ENCODE measurements at places on chromosomes 3 and 15.

GRCh38 chr3:62604298-62604697 lies 230.9 kb upstream of the FEZF2 start:
- ATAC-seq: peak; percentile 37

- peak; percentile 86 for ATAC-seq
Measured at GRCh38 chr3:111315930-111316587, 225.9 kb upstream of the CD96 start.

DNA sequence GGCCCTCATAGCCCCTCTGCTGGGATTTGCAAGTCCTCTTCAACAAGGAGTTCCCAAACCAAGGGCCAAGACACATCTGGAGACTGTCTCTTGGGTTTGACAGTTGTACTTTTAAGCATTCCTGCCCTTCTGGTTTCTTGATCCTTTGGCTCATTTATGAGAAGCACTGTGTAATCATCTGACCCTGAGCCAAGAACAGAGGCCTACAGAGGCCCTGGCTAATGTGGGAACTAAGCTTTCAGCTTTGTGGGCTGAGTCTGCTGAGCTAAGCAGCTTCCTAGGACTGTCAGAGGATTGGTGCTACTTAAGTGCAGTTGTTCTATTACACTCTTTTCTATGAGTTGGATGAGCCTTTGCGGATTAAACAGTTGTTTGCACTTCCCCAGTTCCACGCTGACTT lies 178.3 kb downstream of the KBTBD8 start:
- ATAC-seq: no peak

GRCh38 chr3:134258761-134259347 lies 8.2 kb upstream of the RYK start:
- no peak for ATAC-seq

GRCh38 chr3:96039632-96040031 lies 774.8 kb upstream of the EPHA6 start:
- ATAC-seq: no peak

DNA sequence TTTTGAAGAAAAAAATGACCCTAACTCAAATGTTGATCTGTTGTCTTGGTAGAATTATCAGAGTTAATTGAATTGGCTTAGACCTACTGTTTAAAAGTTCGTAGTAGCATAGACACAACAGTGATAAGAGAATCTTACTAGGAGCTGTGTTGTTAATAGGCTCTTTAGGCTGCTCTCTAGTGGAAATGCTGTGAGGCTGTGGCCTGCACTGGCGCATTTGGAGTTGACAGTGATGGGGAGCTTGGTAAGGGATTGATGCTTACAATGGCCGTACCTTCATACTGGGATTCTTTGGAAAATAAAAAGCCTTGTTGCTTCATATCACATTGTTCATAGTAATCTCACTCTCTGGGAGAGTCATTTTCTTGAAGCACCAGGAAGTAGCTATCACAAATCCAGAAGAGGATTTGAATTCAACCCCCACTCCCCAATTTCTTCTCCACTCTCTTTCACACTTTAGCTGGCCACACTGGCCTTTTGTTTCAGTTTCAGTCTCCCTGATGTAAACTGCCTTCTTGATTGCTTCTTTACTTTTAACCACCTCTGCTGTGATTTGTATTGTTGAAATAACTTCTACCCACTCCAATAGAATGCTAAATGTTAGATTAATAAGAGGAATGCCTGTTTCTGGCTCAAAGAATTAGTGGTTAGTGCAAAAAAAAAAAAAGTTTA lies 56.6 kb downstream of the CEP63 start:
- ATAC-seq: no peak

DNA sequence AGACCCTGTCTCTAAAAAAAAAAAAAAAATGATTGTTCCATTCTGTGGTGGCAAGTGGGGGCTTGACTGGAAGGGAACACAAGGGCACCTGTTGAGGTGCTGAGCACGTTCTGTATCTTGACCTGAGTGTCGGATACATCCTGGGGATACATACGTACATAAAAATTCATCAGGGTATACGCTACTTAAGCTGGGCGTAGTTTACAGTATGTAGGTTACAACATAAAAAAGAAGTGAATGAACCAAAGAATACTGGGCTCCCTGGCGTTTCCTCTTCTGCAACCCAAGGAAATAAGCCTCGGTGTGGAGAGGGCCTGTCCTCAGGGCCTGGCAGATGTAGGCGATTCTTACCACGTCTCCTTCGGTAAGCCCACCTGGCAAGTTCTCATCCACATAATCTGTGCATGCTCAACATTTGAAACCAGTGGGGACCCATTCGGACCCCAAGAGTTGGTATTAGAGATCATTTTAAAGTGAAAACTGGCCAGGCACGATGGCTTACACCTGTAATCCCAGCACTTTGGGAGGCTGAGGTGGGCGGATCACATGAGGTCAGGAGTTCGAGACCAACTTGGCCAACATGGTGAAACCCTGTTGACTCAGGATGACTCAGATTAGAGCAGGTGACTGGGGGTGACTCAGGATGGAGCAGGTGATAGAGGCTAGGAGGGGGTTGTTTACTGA lies 5.1 kb upstream of the MUC20 start:
- ATAC-seq: no peak

- no peak for ATAC-seq
Measured at GRCh38 chr15:101611580-101612299, 40.4 kb downstream of the TM2D3 start.

GRCh38 chr3:118970819-118971218 lies 63.8 kb downstream of the IGSF11 start:
- ATAC-seq: no peak

GRCh38 chr15:43406189-43406588 lies 35.3 kb downstream of the TUBGCP4 start:
- ATAC-seq: peak; percentile 89

GRCh38 chr3:186053954-186054791 lies 54.7 kb downstream of the ETV5 start:
- no peak for ATAC-seq

GRCh38 chr3:18787441-18787840 lies 360.9 kb upstream of the KCNH8 start:
- ATAC-seq: no peak

- ATAC-seq: peak; percentile 95
Measured at GRCh38 chr3:186452517-186452916, 90.5 kb upstream of the DGKG start.

- no peak for ATAC-seq
Measured at GRCh38 chr3:140160553-140160952, 225.6 kb downstream of the CLSTN2 start.

DNA sequence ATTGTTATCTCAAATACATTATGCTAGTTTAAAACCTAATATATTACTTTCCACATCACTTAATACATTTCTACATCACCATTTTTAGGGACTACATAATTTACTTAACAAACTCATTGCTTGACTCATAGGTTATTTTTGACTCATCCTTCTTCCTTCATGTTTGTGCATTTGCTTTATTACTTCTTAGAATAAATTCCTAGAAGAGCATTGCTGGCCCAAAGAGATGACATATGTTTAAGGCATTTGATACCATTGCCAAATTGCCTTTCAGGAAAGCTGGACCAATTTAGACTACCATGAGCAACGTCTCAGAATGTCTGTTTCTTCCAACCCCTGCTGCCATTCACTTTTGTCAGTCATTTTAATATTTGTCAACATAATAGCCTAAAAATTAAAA lies 905.8 kb downstream of the IGSF11 start:
- ATAC-seq: peak; percentile 85

DNA sequence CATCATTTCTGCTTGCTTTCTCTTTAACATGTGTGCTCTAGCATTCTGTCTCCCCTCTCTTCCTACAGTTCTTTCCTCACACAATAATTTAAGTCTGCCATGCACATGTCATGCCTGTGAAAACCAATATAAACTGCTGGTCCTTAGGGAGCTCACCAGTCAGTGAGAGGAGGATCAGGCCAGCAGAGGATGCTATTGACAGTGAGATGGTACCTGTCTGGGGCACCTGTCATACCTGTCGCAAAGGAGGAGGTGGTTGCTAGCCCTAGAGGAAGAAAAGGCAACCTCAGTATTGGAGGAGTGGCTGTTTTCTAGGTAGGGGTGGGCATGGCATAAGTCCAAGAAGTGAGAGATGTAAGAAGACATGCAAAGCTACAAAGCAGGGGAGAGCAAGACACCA lies 194.6 kb downstream of the GABRG3 start:
- no peak for ATAC-seq

GRCh38 chr3:97895216-97895615 lies 73.4 kb downstream of the CRYBG3 start:
- ATAC-seq: no peak

DNA sequence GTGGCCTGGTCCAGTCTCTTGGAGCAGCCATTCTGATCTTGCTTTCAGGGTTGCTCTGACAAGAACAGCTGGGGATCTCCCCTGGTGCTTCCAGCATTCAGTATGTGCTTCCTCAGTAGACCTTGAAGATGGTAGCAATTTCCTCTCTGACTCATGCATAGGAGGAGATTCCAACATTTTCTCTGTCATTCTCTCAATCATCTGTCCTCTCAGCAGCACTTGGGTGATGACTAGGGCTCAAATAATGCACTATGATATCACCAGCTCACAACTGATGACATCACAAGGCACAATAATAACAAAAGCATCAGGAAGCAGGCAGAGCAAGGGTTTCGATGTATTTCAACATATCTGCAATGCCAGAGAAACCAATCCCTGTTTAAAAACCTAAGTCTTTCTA lies 52.7 kb downstream of the NFKBIZ start:
- peak; percentile 75 for ATAC-seq

GRCh38 chr3:127480196-127480954 lies 110.2 kb downstream of the TPRA1 start:
- no peak for ATAC-seq

DNA sequence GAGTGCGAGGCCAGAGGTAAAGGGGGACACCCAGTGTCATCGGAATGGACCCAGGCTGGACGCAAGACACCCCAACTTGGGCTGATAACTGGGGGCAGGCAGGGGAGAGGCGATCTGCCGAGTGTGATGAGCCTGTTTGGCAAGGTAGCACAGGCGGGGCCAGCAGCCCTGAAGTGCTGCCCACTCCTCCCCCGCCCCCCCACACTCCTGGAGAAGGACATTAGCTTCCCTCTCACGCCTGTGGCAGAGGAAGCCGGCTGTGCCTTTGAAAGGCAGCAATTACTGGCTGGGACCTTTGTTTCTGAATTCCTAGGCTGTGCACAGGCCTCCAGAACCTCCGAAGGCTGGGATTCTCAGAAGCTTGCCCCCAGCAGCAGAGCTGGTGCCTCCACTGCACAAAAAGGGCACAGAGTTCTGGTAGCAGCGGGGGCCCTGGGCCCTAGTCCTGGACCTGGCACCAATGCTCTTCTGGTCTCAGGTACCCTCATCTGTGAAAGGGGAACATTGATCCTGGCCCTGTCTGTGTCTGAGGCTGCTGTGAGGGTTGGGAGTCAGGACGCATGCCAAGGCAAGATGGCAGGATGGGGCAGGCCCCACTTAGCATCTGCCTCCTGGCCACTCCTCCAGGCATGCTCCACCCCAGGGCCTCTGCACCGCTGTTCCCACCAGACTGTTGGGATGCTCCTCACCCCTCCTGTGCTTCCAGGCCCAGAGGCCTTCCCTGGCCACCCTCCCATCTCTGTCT lies 28.6 kb downstream of the IQSEC1 start:
- ATAC-seq: no peak

DNA sequence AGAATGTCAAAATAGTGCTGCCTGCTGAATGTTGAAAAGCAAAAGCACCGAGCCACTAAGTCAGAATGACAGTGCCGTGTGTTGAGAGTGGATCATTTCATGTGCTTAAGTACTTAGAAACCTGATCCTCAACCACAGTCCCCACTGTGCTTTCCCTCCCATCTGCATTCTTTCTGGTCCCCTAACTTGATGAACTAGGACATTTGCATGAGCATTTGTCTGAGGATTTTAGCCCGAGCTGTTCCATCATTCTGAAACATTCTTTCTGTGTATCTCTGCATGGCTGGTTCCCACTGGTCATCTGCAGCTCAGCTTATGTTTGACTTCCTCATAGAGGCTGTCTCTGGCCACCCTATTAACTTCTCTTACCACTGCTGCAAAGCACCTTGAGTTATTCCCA lies 42.0 kb downstream of the SST start:
- no peak for ATAC-seq

- ATAC-seq: no peak
Measured at GRCh38 chr15:91660174-91660649, 193.3 kb upstream of the SLCO3A1 start.

- no peak for ATAC-seq
Measured at GRCh38 chr3:46778101-46778500, 60.4 kb upstream of the PRSS50 start.

DNA sequence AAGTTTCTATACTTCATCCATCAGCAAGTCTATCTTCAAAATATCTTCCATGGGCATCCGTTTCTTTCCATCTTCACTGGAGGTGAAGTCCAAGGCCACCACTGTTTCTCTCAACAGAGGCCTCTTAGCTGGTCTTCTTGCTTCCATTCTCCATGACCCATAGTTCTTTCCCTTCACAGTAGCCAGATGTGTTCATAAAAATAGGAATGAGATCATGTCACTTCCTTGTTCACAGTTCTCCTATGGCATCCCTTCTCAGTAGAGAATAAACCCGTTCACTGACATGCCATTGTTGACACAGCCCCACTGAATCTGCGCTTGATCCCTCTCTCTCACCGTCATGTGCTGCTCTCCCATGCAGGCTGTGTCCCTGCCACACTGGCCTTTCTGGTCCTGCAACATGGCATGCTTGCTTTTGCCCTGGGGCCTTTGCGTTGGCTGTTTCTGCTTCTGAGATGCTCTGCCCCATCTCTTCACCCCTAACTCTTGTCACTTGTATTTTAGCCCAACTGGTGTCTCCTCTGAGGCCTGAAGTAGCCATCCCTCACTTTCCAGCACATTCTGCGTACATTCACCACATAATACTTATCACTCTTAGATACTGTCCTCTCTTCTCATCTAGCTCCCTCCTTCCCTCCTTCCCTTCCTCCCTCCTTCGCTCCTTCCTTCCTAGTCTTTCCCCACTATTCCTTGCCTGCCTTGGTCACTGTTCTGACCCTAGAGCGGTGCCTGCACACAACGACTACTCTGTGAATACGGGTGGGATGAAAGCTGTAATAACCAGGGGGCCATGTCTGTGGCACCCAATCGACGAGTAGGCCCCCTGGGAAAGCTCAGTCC lies 42.0 kb downstream of the STARD5 start:
- no peak for ATAC-seq

DNA sequence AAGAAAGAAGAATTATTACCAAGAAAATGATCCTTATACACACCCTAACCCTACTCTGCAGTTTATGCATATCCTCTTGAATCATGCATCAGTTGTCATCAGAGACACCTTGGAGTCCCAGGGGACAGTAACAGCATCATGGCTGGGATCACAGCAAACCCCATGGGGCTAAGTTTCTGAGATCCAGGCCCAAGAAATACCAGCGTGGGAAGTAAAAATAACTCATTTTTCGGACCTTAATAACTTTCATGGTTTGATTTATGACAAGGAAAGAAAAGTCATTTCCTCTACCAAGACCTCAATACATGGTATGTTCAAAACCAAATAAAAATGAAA lies 38.8 kb upstream of the B3GNT5 start:
- no peak for ATAC-seq

GRCh38 chr15:94177112-94177511 lies 54.2 kb upstream of the MCTP2 start:
- ATAC-seq: no peak

GRCh38 chr15:90471769-90472168 lies 58.0 kb upstream of the CRTC3 start:
- ATAC-seq: no peak

- no peak for ATAC-seq
Measured at GRCh38 chr3:185409957-185410356, 47.0 kb downstream of the MAP3K13 start.

- no peak for ATAC-seq
Measured at GRCh38 chr15:81282911-81283310, 41.0 kb downstream of the STARD5 start.

Data from SK-N-SH treated with all-trans-retinoic acid at 6 μM for 48 hours (cell line).